ENCODE measurements at places on chromosomes 12 and 14.

GRCh38 chr12:4849795-4850345, 59.8 kb upstream of the KCNA1 start:
- no peak for DNase-seq

DNA sequence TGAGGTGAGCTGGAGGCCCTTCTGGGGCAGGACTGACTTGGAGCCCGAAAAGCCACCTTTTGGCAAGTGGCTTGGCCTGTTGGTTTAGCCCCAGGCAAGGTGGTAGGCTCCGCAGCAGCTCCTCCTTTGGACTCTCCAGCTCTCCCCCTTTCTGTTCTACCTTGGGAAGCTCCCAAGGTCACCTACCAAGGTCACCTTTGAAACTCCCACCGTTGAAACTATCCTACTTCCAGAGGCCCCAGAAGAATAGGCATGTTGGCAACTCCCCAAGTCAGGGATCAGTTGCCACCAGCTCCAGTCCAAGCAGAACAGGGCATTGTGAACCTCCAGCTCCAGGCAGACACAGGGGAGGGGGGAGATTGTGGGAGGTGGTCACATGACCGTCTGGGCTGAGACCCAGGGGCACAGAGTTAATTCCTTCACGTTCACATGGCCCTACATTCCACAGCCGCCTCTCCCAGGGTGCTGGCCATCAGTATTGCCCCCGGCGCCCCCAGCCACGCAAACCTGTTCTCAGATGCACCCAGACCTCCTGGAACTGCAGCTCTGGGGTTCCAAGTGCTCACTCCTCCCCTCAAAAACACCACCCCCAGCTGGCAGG, 14.4 kb downstream of the IRF2BPL start:
- DNase-seq = no peak

GRCh38 chr12:103382736-103383346, 112.9 kb downstream of the C12orf42 start:
- DNase-seq = no peak

DNA sequence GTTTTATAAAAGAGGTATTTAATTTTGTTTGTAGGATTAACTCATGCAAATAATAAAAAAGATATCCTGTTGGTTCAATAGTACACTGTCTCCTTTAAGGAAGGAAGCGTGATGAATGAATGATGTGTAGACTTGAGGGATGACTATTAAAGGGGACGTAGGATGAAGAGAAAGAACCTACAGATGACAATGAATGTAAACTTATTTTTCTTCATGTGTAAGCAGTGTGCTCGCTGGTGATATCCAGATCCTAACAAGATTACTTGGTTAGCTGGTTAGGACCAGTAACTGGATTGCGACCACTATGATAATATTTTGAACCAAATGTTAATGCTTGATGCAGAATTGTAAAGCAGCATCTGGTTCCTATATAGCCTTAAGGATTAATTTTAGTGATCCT, 2.6 kb downstream of the ARF6 start:
- no peak for DNase-seq

Measured in kidney capillary endothelial cell (primary cell).